ENCODE measurements at places on chromosomes 2 and 18.

- peak; percentile 79 for DNase-seq
These were observed at the start of gene PLCD4 for GRCh38 chr2:218607436-218608115. PLCD4 (plus strand) TSS chr2:218607899; CDS start chr2:218615740, 7,841 bp downstream.

DNA sequence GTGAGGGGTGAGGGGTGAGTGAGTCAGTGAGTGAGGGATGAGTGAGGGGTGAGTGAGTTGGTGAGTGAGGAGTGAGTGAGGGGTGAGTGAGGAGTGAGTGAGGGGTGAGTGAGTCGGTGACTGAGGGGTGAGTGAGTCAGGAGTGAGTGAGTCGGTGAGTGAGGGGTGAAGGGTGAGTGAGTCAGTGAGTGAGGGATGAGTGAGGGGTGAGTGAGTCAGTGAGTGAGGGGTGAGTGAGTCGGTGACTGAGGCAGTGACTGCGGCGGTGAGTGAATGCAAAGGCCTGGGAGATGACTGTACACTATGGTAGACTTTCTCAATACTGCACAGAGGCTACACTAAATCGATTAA, 16.6 kb downstream of the THAP4 start:
- peak; percentile 64 for DNase-seq

- DNase-seq = peak; percentile 74
These were observed 18.3 kb upstream of the KLHL29 start for GRCh38 chr2:23366720-23367119.

GRCh38 chr2:185012643-185013042, 414.3 kb downstream of the ZNF804A start:
- DNase-seq = peak; percentile 25

DNA sequence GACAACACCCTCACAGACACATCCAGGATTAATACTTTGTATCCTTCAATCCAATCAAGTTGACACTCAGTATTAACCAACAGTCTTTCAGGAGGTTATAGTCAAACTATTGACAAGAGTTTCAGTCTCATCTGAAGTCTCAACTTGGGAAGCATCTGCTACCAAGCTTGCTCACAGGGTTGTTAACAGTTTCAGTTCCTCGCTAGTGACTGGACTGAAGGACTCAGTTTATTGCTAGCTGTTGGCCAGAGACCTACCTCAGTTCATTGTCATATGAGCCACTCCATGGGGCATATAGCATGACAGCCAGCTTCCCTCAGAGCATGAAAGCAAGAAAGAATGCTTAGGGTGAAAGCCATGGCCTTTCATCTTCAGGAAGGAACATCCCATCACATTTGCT, 228.6 kb downstream of the EPHA4 start:
- no peak for DNase-seq

DNA sequence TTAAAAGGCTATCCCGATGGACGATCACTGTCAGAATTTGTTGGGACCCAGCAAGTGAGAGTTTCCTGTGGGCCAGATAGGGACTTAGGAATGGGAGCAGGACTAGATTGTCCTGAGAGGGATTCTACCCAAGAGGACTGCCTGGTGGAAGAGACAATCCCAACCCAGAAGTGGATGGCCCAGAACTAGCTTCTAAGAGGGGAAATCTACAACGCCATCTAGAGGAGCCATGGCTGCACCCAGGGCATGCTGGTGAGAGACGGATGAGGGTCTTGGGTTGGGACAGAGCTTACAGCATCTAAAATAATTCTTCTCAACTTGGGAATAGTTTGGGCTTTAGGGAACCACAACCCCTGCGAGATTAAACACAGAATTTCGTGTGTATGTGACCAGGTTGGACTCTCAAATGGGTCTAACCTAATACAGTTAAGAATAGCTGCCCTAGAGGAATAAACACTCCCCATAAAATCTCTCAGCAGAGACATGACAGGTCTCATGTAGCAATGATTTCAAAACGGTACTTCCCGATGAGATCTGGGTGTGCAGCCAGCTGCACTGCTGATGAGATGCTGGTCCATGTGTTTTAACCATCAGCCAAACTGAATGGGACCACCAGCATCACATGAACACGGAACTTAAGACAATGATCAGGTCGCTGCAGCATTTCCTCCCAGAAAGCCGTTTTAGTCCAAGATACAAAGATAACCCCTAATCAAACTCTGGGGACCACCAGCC, 50.8 kb downstream of the CCBE1 start:
- DNase-seq = no peak

GRCh38 chr18:24094561-24094960, 44.3 kb upstream of the CABYR start:
- no peak for DNase-seq

DNA sequence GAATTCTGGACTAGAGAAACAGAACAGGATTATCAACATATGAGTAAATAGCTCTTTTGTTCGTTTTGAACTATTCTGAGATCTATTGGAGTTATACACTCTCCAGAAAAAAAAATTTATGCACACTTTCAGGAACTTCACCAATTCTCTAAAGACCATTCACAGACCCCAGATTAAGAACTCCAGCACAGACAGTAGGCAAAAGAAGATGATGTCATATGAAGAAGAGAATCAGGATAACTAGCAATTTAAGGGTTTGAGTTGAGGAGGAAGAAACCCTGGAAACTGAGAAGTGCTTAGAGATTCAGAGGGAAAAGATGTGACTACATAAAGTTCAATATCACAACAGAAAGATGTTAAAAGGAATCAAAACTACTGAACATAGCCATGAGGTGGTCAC, 69.9 kb downstream of the SIGLEC15 start:
- DNase-seq = no peak

- DNase-seq = peak; percentile 61
These were observed 256.8 kb downstream of the RNF152 start for GRCh38 chr18:61635901-61636528.

DNA sequence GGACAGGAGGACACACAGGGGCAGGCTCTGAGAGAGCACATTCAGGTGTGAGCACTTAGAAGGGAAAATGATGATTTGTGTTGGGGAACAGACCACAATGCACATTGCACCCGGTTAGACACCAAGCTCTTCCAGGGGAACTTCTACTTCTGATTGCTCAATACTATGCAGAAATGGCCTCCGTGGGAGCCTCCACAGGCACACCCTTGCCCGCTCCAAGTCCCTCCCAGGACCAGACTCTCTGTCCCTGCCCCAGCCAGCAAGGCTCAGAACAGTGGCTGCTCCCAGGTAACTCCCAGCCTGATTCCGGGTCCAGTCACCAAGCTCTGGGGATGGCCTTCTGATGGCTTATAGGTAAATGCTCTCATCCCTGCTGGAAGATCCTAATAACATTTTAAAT, 56.2 kb downstream of the BCL2L11 start:
- DNase-seq = peak; percentile 31

DNA sequence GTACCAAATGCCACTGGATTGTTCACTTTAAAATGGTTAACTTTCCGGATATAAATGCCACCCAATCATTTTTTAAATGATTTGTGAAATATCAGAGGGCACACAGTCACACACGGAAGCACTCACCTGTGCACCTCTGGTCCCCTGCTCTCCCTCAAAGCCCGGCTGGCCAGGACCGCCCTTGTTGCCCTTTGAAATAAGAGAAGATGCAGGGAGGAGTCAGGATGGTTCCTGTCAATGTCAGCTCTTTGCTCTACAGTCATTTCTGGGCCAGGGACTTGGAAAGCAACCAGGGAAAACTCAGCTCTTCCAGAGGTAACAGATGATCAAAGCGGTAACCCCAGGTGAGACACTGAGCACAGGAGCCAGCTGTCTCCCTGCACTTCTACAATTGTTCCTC, 60.7 kb downstream of the COL6A3 start:
- peak; percentile 26 for DNase-seq

- no peak for DNase-seq
These were observed 36.4 kb upstream of the PHLPP1 start for GRCh38 chr18:62678847-62679485.

DNA sequence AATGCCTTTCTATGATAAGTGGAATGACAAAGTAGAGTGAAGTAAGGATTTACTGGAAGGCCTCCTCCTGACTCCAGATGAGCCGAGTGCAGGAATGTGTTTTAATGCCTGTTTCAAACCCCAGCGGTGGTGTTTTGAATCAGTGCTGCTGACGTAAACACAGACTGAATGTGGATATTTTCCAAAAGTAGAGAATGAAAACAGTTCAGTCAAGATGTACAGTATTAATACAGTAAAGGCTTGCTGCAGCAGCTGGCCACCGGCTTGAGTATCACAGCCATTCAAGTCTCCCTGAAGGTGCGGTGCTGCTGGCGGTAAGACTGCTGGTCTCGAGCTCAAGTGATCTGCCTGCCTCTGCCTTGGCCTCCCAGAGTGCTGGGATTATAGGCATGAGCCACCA, 46.7 kb downstream of the ARHGAP28 start:
- no peak for DNase-seq

GRCh38 chr2:212732860-212733259, 194.3 kb upstream of the ERBB4 start:
- peak; percentile 25 for DNase-seq

DNA sequence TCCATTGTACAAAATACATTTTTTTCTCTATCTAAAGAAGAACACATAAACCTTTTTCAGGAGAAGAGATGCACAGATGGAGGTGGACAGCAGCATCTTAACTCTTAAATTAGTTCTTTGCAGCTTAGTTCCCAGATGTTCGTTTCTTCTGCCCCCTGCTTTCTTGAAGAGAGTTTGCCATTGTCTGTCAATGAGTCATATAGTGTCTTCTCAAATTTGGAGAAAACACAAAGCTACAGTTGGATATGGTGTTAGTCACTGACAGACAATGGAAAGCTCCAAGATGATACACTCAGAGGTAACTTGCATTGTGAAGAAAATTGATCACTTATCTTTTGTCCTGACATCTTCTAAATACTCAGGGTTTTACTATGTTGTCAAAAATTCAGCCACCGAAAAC, 48.8 kb upstream of the TMEFF2 start:
- peak; percentile 23 for DNase-seq

DNA sequence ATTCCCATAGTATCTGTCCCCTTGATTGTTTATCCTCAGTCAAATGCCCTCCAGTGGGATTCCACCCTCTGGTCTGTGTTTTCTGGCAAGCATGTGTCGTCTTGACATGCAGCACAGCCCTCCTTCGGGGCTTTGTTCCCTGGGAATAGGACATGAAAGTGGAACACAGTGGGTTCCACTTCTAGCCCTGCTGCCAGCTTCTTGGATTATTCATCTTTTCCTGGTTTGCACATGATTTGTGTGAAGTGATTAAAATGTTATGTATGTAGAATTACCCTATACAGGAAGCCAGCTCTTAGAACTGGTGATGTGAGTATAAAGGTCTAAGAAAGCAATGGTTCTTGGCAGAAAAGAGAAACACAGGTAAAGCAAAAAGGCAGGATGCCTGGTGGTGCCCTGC, 142.3 kb downstream of the TANC1 start:
- DNase-seq = no peak

DNA sequence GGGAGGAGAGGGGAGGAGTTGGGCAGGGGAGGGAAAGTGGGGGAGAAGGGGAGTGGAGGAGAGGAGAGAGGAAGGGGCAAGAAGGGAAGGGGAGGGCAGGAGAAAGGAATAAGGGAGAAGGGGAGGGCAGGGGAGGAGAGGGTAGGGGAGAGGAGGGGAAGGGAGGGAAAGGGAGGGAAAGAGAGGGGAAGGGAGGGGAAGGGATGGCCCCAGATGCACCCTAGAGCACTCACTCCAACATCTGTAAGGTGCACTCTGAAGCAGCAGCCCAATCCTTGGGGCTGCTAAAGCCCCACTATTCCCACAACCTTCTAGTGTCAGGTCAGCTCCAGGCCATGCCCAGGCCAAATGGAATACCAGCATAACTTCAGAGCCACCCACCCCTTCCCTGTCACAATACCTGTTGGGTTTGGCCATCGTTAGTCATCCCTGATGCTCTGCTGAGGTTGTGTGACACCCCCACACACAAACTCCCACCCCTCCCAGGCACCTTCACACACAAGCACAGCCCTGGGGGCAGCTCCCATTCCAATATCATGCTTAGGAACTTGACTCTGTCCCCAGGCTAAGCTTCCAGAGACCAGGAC, 55.7 kb upstream of the PKDCC start:
- DNase-seq = no peak

DNA sequence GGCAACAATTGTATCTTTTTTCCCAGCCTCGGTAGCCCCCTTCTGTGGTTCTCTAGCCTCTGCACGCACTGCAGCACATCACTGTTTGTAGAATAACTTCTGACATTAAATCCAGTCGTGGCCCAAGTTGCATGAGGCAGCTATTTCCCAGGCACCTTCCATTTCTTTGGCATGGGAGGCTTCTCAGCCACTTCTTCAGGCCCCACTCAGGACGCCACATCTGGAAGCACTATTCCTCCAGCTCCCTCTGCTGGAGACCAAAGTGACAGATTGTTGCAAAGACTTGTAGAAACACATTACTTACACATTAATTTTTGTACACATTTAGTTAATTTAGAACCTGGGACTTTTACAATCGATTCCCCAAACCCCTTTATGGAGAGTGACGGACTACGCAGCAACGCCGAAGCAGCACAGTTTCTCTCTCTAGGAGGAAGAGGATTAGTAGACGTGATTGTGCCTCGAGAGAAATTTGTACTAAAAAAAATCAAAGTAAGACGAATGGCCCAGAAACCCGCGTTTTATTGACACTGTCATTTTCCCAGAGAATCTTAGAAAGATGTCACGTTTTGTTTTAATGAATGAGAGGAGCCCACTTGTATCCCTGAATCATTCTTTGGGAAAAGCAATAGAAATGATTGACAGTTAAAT, 57.8 kb upstream of the RGPD5 start:
- peak; percentile 70 for DNase-seq
